GF-D8 (cell line): ENCODE measurements at places on chromosomes 6 and 20.

GRCh38 chr6:110930781-110931180 is 27.7 kb upstream of the GTF3C6 start:
- no peak for DNase-seq

GRCh38 chr6:2230659-2231277 is 14.6 kb downstream of the GMDS start:
- no peak for DNase-seq

DNA sequence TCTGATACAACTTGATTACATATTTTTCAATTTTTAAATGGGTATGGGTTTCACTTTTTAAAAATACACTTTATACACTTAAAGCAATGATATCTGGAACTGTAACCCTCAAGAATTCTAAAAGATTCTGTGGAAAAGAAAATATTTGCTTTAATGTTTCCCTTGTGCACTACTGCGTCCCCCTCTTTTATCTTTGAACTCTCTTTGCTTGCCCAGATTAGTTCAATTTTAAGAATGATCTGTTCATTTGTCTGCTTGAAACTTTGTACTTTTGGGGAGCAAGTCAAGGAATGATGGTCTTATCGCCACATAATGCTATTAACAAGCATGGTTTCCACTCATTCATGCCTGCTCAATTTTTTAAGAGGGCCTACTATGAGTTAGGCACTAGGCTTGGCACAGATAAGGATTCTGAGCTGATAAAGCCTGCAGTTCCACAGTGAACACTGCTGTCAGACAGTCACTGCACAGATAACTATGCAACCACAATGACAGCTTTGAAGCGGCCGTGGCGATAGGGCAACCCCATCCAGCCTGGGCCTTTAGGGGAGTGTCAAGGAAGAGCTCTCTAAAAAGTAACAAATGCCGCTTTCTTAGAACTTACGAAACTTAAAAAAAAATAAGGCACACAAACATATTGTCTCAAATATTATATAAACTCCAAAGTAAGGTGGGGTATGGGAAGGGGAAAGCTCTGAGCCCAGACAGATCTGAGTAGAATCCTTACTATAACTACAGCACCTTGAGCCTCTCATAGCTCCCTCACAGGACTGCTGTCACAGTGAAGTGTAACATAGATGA is 29.7 kb downstream of the FYN start:
- DNase-seq, result no peak

DNA sequence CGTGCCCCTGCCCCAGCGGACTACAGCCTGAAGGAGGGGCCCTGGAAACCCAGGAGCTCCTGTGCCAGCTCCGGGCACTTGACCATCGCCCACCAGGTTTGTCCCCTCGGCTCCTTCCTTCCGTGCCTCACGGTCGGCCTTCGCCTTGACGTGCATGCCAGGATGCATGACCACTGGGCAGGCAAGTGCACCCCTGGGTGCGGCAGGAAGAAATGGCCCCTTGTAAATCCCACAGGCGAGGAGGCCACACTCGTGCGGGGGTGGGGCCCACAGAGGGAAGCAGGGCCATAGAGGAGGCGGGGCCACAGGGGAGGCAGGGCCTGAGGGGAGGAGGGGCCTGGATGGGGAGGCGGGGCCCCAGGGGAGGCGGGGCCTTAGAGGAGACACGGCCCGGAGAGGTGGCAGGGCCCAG is 81.7 kb downstream of the YTHDF1 start:
- DNase-seq, result no peak

GRCh38 chr20:24066076-24066700 is 77.6 kb upstream of the GGTLC1 start:
- DNase-seq, result no peak

- no peak for DNase-seq
Measured at GRCh38 chr20:9482180-9482579, 32.2 kb upstream of the LAMP5 start.

GRCh38 chr6:53179961-53180651 is 31.5 kb upstream of the GCM1 start:
- DNase-seq, result no peak

DNA sequence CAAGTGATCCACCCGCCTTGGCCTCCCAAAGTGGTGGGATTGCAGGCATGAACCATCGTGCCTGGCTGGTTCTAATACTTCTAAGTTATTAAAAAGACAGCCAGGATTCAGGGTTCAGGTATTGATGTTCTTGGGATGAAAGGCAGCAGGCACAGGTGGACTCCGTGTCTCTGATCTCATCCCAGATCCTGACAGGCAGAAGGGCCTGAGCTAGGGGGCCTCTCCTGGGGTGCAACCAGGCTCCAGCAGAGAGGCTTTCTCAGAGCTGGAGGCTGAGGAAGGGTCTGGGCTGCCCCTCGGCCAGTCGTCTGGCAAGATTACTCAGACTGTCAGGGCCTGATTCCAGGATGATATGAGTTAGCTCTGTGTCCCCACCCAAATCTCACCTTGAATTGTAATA is 106.3 kb downstream of the SCML4 start:
- no peak for DNase-seq

GRCh38 chr6:44561832-44562665 is 174.5 kb downstream of the CDC5L start:
- no peak for DNase-seq

GRCh38 chr6:2915150-2915549 is 12.0 kb upstream of the SERPINB9 start:
- DNase-seq, result no peak

GRCh38 chr20:4635342-4635741 is 86.4 kb upstream of the PRND start:
- DNase-seq, result no peak
